Stimulated activated CD8-positive, alpha-beta memory T cell treated with anti-CD3 and anti-CD28 coated beads, Interleukin-4, amount 100 ng/mL, for 1 hour (primary cell): ENCODE measurements at places on chromosomes 16 and 17.

GRCh38 chr16:8572919-8573724 is 17.2 kb downstream of the TMEM114 start:
- no peak for DNase-seq

DNA sequence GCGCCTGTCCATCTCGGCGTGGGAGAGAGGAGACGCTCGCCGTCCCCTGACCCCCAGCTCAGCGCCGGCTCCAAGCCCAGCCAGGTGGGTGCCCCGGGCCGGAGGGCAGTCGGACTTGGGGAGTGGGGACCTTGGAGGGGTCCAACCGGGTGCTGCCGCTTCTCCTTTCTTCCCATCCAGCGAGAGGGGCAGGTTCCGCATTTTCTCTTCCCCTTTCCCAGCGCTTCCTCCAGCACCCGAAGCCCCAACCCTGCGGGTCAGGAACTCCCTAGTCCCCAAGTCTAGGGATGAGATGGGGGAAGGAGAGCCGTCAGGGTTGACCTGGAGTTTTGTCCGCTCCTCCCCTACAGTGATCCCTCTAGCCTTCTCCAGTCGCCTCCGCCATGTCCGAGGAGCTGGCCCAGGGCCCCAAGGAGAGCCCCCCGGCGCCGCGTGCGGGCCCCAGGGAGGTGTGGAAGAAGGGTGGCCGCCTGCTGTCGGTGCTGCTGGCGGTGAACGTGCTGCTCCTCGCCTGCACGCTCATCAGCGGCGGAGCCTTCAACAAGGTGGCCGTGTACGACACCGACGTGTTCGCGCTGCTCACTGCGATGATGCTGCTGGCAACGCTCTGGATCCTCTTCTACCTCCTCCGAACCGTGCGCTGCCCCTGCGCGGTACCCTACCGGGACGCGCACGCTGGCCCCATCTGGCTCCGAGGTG is at the start of gene OTOP2:
OTOP2 (plus strand) TSS at position 24 of the 699 bp plus-strand sequence; CDS start at position 384, 360 bp downstream.
- DNase-seq: no peak

- DNase-seq: no peak
Observed at GRCh38 chr16:56277075-56277474, 85.8 kb downstream of the GNAO1 start.

- no peak for DNase-seq
Observed at GRCh38 chr17:1607971-1608320, 20.7 kb downstream of the SLC43A2 start.

- no peak for DNase-seq
Observed at GRCh38 chr17:58325289-58325726, 3.3 kb downstream of the TSPOAP1 start.

DNA sequence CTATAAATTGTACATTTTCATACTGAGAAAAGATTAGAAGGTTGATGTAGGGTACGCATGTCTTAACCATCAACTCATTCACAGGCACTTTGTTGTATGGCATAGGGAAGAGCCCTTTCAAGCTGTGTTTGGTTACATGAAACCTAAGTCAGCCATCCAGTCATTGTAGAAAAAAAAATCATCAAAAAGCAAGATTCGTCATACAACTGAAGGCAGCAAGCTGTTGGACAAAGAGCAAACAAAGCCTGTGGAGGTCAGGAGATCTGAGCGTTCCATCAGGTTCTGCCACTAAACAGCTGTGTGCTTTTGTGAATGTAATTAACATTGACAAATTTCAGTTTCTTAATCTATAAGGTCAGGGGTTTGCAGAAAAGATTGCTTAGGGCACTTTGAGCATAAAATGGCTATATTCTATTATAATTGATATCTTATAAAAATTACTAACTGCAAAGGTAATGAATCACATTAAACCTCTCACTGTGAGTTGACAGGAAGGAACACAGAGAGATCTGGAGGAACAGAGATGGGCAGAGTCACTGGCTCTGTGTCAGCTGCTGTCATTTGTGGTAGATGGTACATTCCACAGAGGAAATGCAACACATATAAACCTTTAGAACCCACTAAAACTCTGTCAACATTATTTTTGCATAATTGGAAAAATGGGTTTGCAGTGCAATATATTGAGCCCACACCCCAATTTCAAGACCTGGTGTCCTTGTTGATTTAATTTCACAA is 66.3 kb upstream of the MYOCD start:
- DNase-seq: no peak

DNA sequence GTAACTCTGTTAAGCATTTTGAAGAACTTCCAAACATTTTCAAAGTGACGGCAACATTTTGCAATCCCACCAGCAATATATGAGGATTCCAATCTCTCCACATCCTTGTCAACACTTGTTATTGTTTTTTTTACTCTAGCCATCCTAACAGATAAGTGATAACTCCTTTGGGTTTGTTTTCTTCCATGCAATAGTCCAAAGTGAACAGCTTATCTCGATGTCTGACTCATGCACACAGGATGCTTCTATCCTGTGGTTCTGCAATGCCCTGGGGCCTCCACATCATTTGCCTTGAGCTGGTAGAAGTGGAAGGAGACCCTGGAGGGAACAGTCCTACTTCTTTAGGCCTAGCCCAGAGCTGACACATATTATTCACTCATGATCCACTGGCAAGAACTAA is 13.0 kb downstream of the TLE7 start:
- DNase-seq: no peak
